ENCODE measurements at places on chromosomes 5 and 9.

DNA sequence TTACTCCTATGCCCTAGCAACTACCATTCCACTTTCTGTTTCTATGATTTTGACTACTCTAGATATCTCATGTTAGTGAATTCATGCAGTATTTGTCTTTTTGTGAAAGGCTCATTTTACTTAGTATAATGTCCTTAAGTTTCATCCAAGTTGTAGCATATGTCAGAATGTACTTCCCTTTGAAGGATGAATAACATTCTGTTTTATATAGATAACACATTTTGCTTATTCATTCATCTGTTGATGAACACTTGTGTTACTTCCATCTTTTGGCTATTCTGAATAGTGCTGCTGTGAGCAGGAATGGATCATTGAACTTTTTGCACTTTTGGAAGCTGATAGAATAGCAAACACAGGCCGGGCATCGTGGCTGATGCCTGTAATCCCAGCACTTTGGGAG, 140.2 kb upstream of the MYO10 start:
- no peak for DNase-seq

DNA sequence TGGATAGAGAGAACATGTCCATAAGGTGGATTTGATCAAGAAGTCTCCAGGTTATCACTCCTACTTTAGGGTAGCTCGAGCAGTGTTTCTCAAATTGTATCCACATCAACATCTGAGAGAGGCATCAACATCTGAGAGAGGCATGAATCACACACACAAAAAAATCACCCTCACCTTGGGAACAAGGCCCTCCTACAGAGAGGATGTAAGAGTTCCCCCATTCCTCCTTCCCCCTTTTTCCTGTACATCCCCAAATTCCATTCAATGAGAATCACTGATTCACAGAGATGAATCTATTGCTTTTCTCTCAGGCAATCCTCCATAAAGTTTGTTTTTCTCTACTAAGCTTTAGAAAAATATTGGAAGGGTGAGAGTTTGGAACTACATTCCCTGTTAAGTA, 233.4 kb upstream of the CDH6 start:
- DNase-seq: no peak

- DNase-seq: peak; percentile 90
These were observed 47.7 kb downstream of the LHFPL2 start for GRCh38 chr5:78600687-78601414.

- DNase-seq: no peak
These were observed 49.3 kb upstream of the GNA14 start for GRCh38 chr9:77697238-77697984.

- no peak for DNase-seq
These were observed 83.0 kb downstream of the ISL1 start for GRCh38 chr5:51466214-51466613.

DNA sequence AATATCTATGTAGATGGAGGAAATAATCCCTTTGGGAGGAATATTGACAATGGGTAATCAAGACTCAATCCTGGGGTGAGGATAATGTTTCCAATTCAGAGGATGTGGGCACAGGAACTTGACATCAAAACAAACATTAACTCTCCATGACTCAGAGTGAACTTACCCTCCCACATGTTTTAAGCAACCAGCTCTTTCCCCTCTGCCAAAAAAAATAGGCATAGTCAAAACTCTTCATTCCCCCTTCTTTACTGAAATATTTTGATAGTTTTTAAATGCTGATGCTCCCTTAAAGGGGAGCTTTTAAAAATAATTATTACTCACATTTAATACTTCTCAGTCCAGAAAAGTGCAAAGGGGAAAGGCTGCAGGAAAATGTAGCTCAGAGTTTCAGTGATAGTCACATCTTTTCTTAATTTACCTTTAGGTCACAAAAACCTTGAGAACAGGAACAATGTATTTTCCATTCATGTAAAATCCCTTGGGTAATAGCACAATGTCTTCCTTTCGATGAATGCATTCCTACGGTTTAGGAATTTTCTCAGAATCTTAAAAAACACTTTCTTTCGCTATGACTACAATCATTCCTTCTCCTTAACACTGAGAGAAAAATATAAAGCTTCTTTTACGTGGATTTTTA, 298.4 kb upstream of the GRAMD2B start:
- peak; percentile 45 for DNase-seq

- no peak for DNase-seq
These were observed 394.1 kb upstream of the GRIA1 start for GRCh38 chr5:153096381-153096780.

DNA sequence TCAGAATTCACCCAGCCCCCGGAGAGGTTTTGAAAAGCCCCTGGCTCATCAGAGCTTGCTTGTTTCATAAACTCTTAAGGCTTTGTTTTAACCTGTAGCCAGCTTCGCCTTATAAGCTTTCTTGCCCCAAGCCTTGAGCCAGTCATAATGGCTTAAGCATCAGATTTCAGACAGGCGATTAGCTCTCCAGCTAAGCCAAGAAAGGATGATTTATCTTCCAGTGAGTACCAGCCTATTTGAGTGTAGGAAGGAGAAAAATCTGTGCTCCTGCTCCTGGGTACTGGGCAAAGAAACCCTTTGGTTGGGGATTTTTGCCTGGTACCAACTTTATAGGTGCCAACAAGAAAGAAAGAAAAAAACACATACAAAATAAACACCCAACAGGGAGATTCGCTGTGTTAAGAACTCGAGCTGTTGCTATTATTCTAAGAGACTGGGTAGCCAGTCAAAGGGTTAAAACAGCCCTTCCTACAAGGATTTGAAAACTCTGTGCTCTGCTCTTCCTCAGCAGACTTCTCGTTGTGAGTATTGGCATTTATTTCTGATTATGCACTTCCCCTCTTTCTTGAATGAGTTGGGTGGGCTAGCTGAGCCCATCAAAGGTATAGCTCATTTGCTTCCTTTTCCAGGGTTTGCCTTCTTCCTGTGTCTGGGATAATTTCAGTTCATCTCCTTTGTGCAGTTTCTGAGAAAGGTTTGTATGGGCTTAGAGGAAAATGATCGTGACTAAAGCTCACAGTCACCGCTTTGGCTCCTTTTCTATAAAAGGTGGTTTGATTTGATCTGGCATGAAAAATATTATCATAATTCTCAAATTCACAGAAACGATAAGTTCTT, 157.2 kb upstream of the DMRT1 start:
- DNase-seq: peak; percentile 80

GRCh38 chr5:3852161-3852916, 256.7 kb downstream of the IRX1 start:
- DNase-seq: no peak

GRCh38 chr5:138873466-138874221, 1.5 kb downstream of the LRRTM2 start:
- DNase-seq: no peak

- DNase-seq: peak; percentile 19
These were observed 394.9 kb downstream of the GADD45G start for GRCh38 chr9:89999534-90000370.

DNA sequence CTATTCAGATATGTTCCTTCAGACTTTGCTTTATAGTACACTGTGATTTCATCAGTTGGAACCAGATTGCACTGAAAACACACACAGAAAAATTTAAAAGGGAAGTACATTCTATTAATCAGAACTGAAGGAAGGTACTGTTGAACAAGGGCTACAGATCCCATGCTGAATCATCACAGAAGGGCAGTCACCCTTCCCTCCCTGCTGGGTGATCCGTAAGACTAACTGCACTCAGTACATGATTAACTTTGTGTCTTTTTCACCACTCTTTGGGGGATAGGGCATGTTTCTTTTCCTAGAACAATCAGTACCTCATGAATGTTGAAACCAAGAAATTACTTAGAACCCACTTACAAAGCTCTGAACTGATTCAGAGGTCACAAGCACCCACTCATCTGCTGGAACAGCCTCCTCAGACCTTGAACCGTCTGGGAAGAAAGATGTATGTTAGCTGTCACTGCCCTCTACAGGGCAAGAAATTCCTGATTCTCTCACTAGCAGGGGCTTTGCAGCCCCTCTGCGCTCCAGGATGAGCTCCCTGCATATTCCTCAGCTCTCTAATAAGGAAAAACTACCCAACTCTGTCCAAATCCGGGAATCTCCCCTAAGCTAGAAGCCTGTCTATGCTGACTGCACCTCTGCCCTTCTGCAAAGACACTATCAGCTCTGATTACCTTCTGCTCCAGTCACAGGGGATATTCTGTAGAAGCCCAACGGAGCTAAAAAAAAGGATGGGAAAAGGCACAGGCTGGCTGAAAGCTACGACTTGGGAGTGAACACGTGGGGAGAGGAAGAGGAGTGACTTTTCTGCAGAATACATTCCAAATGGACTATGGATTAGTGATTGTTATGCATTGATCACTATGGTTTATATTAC, 51.0 kb downstream of the IARS1 start:
- DNase-seq: peak; percentile 93

DNA sequence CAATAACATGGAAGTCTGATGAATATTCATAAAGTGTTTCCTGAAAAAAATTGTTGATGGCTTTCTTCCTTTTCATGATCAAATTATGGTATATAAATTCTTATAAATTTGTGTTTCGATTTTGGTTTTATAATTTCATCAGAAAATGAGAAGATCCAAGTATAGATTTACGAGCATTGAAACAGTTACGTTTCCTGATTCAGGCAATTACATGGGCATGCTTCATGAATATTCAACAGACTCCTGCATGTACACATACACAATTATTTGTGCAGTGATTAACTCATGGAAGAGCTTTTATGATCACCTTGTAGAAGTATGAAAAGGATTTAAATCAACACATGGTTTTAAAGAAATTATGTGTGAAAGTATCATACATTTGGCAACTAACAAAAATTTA, 136.7 kb downstream of the MPDZ start:
- no peak for DNase-seq

- DNase-seq: no peak
These were observed 104.5 kb downstream of the NDFIP1 start for GRCh38 chr5:142213077-142213476.

DNA sequence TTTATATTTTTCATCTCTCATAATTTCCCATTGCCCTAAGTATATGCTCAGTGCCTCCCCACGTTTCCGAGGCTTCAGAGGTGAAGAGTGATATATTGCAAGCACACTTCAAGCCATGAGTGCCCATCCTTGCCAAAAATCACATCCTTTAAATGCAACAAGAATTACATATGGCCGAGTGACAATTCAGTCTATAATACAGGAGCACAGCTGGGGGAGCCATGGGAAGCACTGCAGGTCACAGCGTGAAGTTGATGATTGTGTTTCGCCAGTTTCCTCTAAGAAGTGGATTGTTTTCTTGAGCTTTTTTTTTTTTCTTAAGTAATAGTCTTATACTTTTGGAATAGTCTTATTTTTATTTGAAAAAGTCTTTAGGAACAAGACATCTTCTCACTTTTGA, 61.1 kb downstream of the MTRR start:
- DNase-seq: no peak

DNA sequence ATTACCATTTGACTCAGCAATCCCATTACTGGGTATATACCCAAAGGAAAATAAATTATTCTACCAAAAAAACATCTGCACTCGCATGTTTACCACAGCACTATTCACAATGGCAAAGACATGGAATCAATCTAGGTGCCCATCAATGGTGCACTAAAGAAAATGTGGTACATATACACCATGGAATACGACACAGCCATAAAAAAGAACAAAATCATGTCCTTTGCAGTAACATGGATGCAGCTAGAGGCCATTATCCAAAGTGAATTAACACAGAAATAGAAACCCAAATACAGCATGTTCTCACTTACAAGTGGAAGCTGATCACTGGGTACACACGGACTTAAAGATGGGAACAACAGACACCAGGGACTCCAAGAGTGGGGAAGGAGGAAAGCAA, 2.1 kb downstream of the CDC23 start:
- DNase-seq: no peak

- DNase-seq: no peak
These were observed 3.8 kb downstream of the TMEM8B start for GRCh38 chr9:35832814-35833213.

DNA sequence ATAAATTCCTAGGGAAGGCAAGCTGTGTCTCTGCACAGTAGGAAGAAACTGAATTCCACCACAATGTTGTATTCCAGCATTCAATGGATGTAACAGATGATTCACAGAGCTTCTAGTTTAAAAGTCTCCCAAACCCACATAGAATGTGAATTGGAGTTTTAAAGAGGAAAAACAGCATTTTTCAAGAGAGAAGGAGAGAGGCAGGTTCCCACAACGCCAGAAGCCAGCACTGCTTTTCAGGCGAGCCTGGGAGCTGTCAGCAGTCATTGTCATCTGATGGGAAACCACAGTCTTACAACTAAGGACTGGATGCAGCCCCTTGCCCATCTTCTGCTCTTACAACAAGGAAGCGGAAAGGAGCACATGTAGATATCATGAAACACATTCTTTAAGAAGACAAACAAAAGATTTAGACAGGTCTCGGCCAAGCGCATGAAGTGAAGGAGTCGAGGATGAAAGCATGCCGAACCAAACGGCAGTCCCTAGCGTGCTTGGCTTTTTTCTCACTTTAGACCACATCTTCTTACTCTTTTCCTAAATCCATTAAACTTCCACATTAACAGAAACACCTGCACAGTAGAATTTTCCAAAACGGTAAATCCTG, 638 bp downstream of the DIRAS2 start:
- DNase-seq: no peak

DNA sequence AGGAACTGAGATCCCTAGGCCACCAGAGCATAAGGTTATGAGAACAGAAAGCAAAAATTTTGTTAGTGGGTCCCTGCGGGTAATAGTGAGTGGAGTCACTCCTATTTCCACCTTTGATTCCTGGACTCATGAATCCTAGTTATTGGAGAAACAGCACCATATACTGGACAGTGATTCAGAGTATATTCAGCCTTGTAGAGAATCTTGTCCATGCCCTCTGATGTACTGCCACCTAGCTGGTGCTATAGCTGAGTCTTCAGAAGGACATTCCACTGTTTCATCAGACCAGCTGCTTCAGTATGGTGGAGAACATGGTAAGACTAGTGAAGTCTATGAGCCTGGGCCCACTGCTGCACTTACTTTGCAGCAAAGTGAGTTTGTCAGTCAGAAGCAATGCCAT, 25.0 kb upstream of the ITGA2 start:
- DNase-seq: no peak

Data from iris pigment epithelial cell (primary cell).